ENCODE measurements at places on chromosomes 7 and 10.

- no peak for DNase-seq
These were observed 4.6 kb upstream of the RADIL start for GRCh38 chr7:4888161-4888560.

DNA sequence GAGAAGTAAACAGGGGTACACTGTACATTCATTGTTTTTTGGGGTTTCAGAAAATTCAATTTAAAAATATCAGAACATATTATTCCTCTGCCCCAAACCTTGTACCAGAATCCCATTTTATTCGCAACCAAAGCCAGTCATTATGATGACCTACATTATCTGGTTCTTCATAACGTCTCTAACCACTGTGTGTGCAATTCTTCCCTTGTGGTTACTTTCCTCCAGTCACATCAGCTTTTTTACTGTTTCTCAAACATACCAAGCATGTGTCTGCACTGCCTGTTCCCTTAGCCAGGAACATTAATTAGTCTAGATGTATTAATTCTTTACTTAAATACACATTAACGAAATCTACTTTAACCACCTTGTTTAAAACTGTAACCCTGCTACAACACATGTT is 64.8 kb downstream of the THSD7A start:
- no peak for DNase-seq

DNA sequence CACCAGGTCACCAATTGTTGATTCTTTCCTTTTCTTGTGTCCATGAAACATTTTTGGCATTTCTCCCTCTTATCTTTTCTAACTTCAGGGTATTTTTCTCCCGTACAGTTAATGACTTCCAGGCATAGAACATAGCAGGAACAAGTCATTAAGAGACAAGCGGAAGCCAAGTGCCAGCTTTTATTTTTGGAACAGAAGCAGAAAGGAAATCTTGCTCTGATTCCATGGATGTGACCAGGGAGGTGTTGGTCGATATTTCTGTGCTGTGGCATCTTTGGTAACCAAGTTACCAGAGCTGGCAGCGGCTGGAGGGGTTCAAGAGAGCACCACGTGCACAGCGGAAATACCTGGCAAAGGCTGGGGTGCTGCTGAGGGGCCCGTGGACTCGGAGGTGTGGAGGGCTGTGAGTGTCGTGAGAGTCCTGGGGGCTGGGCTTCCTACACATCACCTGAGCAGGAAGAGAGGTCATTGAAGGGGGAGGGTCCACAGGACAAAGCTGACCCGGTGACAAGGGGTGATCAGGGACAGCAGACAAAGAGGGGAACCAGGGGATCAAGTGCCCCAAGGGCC is 1.8 kb downstream of the LLCFC1 start:
- no peak for DNase-seq

GRCh38 chr7:45660901-45661211 is 86.7 kb downstream of the ADCY1 start:
- DNase-seq = no peak

GRCh38 chr7:157526913-157527634 is 190.3 kb downstream of the DNAJB6 start:
- no peak for DNase-seq

DNA sequence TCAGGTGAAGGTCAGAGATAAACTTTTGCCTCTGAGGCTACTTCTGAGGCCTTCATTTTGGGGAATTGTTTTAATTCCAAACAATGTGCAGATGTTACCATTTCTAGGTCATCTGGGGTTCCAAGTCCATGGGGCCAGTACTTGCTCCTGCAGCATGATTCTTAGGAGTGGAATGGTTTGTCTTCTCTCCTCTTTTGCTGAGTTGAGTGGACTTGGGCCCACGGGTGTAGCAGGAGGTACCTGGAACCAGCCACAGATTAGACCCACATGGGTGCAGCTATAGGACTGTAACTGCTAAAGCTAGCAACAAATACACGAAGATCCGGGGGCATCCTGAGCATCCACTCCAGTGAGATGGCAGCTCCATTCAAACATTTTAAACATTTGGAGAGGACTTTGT is 41.6 kb downstream of the WIPF3 start:
- no peak for DNase-seq

Data from NCI-H1694 (cell line).